ENCODE measurements at places on chromosomes 13 and 19.
A peak's percentile ranks its signal among the peaks of the same experiment; 100 is the strongest.

- no peak for DNase-seq
Measured at GRCh38 chr19:12665281-12665573, 1.3 kb downstream of the MAN2B1 start.

- DNase-seq: no peak
Measured at GRCh38 chr19:43913383-43913782, 21.7 kb downstream of the ZNF45 start.

GRCh38 chr19:1274852-1275259, 474 bp upstream of the FAM174C start:
- DNase-seq: no peak

DNA sequence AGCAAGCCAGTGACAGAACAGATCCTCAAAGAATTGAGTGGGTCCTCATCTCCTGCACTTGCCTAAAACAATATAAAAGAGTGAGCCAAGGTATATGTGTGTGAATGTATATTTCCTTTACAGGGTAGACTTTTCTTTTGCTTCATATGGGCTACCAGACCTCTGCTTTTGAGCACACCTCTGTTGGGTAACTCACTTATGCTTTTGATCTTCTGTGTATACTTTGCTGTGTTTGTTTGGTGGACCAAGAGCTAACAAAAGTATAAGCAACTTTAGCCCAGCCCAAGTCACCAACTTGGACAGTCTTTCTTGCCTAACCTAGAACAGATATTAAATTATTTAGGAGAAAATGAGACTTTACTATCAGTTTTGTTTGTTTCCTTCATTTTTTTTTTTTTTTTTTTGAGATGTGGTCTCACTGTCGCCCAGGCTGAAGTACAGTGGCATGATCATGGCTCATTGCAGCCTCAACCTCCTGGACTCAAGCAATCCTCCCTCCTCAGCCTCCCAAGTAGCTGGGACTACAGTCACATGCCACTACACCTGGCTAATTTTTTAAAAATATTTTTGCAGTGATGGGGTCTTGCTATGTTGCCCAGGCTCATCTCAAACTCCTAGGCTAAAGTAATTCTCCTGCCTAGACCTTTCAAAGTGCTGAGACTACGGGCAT, 513.1 kb downstream of the DCT start:
- no peak for DNase-seq

DNA sequence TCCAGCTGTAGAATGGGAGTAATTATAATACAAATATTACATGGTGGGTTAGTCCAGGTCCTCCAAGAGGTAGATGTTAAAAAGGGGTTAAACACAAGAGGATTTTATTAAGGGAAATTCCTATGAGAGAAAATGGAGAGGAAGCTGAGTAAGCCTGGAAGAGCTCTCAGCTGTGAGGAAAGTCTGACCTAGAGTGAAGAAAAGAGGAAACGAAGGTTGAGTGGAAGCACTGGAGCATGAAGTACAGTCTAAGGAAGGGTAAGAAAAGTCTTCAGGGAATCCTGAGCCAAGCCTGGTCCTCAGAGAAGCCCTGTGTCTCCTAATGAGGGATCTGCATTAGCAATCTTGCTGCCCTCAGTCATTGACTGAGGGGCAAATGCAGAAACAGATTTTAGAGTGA, 506.2 kb downstream of the GPC5 start:
- DNase-seq: no peak

DNA sequence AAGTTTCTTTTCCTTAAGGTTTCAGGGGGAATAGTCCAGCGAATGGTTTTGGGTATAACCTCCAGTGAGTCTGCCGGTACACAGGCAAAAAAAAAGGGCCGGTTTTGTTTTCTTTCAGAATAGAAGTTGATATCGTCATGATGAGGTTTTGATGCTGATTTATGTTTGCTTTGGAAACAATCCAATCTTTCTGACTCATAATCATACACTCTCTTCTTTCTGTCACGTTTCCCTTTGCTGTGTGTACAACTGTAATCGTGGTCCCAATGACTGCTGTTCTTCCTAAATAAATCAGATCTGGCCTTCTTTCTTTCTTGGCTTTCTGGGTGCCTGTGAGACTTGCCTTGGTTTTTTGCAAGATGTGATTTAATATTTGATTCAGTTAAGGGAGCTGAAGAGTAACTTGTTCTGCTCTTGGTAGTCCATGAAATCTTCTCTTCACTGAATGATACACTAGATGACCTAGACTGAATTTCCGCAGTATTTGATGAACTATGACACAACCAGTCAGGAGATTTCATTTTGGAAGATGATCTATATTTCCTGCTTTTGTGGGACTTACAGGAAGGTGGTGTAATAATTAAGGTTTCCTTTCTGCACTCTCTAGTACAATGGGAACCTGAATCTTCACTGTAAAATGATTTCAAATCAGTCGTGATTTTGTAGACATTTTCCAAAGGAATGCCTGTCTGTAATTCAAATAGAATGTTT, 34.9 kb upstream of the METTL21C start:
- DNase-seq: peak; percentile 60

DNA sequence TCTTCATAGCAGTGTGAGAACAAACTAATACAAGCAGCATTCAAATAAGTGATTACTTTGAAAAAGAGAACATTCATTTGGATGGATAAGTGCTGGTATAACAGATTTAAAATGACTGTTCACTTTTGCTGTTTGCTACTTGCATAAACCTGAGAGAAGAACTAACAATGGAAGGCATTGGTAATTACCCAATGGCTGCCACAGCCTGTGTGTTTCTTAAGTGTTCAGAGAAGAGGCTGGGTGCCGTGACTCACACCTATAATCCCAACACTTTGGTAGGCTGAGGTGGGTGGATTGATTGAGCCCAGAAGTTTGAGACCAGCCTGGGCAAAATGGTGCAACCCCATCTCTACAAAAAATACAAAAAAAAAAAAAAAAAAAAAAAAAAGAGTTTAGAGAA, 4.9 kb upstream of the TEX26 start:
- DNase-seq: no peak

DNA sequence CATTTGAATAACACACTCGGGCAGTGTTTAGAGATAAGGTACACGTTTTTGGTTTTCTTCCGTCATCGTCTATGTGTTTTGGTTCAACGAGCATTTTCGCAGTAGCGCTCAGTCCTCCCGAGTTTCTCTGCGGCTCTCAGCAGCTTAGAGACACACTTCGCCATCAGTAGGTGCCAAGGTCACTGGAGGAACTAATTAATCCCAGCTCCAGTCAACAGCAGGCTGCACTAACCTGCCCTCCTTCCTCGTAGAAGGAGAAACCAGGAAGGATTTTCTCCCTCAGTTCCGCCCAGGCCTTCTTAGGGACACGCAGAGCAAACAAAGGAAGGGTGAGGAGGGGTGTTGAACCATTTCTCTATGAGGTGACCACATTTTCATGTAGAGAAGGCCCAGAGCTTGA, 12.6 kb downstream of the MBNL2 start:
- no peak for DNase-seq

GRCh38 chr13:71867131-71867814, at the start of gene DACH1:
Gene DACH1, minus strand, starts transcription at chr13:71867204.
- DNase-seq: no peak

DNA sequence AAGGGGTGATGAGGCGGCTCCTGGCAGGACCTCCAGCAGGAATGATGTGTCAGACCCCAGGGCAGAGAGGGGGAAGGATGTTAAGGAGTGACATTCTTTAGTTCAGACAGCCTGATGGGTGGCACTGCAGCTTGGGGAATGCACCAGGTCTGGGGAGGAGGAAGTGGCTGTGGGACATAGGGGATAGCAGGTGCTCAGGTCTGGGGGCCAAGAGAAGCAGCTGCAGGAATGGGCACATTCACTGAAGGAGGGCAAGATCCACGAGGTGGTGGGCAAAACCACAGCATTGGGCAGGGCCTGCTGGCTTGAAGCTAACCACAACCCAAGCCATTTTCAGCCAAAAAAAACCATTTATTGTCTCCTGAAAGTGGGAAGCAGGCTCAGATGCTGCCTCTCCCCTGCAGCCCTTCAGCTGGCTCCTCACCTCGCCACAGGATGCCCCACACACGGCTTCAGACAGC, 26.5 kb downstream of the COMP start:
- no peak for DNase-seq

- DNase-seq: no peak
Measured at GRCh38 chr19:1070576-1070930, 3.6 kb downstream of the ARHGAP45 start.

GRCh38 chr13:44068737-44069136, 189.0 kb downstream of the LACC1 start:
- peak; percentile 68 for DNase-seq

DNA sequence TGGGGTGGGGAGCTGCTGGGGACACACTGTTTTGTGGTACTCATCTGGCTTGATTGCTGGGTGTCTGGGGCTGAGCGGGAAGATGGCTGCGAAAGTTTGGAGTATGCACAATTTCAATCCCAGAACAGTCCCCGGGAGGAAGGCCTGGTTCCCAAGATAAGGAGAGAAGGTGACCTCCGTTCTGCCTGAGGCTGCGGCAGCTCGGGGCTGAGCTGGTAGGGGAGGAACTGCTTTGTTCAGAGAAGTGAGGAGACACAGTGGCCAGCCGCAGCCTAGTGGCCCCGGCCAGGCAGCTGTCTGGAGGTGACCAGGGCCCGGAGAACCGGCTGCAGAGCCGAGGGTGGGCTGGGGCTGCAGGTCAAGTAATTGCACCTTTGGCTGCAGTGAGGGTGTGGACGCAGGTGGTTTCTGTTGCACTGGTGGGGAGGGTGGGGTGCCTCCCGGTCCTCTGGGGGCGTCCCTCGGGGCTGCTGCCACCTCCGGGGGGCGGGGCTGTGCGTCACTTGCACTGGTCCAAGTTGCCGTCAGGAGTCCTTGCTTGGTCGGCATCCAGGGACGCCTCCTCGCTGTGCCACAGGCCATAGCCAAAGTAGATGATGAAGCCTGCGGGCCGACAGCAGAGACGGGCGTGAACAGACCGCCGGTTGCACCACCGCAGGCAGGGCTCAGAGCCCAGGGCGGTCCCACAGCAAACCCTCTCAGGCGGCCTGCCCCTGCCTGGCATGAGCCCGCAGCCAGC, 81.3 kb downstream of the SLC7A1 start:
- DNase-seq: no peak

DNA sequence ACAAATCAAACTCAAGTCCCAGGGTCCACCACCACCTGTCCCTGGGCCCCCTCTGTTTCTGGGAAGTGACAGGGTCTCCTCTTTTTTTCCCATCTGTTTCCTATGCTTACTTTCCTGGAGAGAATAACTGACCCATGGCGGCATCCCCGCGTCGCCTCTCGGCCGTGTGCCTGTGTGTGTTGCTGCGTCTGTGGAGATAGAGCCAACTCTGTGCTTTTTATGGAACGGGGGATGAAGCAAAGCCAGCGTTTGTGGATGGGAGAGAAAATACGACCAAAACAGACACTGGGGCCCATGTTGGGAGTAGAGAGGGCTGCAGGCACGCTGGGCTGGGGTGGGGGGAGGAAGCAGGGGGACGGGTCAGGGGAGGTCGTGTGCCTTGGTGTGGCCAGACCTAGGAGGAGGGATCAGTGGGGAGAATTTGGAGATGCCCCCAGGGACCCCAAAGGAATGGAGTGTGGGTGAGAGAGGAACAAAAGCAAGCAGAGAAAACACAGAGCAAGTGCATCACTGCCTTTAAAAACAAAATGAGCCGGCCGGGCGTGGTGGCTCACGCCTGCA, 16.6 kb downstream of the PLK5 start:
- no peak for DNase-seq

Data from RWPE1 (cell line).